ENCODE measurements at places on chromosomes 3 and 15.

DNA sequence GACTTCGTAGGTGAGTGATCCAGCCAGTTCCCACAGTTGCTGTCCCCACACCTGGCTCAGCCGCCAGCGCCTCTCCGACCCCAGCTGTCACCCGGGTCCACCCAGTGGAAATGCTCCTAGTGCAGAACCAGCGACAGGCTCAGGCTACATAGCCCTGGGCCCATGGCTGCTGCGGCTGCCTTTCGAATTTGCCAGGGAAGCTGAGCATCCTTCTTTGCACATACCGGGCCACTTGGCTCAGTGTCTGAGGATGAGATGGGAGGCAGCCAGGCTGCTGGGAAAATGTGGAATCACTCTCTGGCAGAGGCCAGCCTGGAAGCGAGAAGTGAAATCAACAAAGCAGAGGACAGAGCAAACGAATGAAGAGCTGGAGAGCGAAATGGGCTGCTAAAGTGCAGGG is 80.1 kb downstream of the ST8SIA2 start:
- DNase-seq = no peak
- H3K27ac ChIP-seq = no peak overlapping the region
- H3K4me1 ChIP-seq = no peaks in the 10 kb centered on the region

DNA sequence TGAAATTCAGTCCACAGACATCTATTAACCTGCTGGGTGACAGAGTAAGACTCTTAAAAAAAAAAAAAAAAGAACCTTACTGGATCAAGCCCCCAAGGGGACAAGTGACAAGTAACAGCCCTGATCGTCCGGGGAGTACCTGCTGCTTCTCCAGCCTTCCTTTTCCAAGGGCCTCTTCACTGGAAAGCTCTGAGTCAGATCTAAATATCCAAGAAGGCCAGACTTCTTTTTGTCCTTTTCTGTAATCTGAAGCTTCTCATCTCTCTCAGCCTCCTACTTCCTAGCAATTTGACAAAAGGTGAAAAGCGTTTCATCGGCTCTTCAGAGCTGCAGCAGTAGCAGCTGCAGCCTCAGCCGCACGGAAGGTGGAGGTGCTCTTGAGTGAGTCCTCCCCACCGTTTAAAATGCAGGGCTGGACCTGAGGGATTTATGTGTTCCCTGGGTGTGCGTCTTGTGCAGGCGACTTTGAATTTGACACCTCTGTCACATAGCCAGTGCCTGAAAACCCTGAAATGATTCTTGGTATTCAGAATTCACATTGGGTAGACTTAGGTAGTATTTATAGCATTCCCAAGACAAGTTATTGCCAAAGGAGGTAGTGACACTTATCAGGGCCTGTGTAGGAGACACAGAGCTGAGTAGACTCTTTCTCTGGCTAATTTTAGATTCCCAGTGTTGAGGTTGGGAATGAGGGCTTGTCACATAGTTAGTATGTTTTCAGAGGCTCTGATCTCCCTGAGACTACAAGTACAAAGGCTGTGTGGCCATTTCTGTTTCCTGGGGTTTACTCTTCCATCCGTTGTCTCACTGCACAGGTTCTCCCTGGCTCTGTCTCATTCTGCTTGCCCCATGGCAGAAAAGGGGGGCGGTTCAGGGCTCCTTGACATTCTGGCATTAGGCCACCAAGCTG is 291.2 kb upstream of the C2CD4B start:
- DNase-seq = no peak
- H3K4me1 ChIP-seq = peaks cover 60% of the 10 kb centered on the region
- peak overlapping the region; percentile 44 for H3K4me3 ChIP-seq
- H3K36me3 ChIP-seq = no peaks in the 10 kb centered on the region
- no peaks in the 10 kb centered on the region for H3K27me3 ChIP-seq

GRCh38 chr15:99143655-99144610 is 39.1 kb downstream of the SYNM start:
- peaks cover 5% of the 10 kb centered on the region for H3K36me3 ChIP-seq
- peaks cover 37% of the 10 kb centered on the region for H3K4me1 ChIP-seq
- H3K27ac ChIP-seq = peak overlapping the region; percentile 71
- H3K4me3 ChIP-seq = no peak overlapping the region
- H3K27me3 ChIP-seq = no peaks in the 10 kb centered on the region

GRCh38 chr3:155908086-155908485 is 37.6 kb downstream of the GMPS start:
- H3K4me3 ChIP-seq = no peak overlapping the region
- DNase-seq = no peak
- peaks cover 70% of the 10 kb centered on the region for H3K36me3 ChIP-seq
- H3K27me3 ChIP-seq = no peaks in the 10 kb centered on the region
- H3K4me1 ChIP-seq = peaks cover 14% of the 10 kb centered on the region
- H3K27ac ChIP-seq = no peak overlapping the region

All from left ventricle myocardium inferior (tissue), 1 donor.